ENCODE measurements at places on chromosomes 7 and 10. TPM values are rescaled to one million over a fixed set of nuclear protein-coding genes. Genes with fewer than 3 reads are reported as not detected.
A peak's percentile ranks its signal among the peaks of the same experiment; 100 is the strongest.

SPDYE16 gene
- 7.3 TPM for polyA plus RNA-seq

GRCh38 chr7:55107946-55108345 lies 89.1 kb downstream of the EGFR start:
- no peak for DNase-seq

DNA sequence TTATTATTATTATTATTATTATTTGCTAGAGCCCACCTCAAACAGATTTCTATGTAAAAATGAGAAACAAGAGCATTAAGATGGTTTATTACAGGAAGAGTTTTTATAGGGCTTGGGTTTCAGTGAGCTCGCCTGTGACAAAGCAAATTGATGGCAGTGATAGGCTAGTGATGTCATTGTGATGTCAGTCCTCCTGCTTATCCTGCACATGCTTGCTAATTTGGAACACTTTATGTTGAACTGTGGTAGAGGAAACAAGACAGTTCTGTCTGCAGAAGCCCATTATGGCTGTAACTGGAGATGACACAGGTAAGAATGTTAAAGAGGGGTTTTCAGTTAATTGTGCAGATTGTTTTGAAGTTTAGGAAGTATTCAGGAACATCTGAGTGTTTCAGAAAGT lies 68.3 kb downstream of the CREM start:
- DNase-seq = peak; percentile 38

GRCh38 chr10:30765022-30765615 lies 135.6 kb upstream of the LYZL2 start:
- DNase-seq = no peak

ZDHHC6 gene
- 29.8 TPM for polyA plus RNA-seq

OR2A7 gene
- polyA plus RNA-seq = 1.2 TPM

- no peak for DNase-seq
Measured at GRCh38 chr7:77182261-77182660, 17.4 kb downstream of the FGL2 start.

DNA sequence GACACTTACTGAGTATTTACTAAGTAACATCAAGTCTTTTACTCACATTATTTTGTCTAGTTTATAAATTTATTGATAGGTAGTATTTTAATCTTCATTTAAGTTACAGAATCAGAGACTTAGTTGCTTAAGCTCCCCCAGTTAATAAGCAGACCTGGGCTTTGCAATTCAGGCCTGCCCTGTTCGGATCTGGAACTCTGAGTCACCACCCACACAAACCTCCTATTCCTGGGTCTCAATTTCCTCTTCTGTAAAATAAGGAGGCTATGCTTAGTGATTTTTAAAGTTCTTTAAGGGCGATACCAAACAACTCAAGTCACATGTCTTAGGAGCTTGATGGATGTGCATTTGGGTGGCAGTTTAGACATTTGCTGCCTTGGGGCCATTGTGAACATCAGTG lies 3.5 kb upstream of the MGAM start:
- no peak for DNase-seq

TMEM140 gene
- polyA plus RNA-seq = 11.7 TPM

GRCh38 chr7:148783801-148784527 lies 85.3 kb downstream of the CUL1 start:
- DNase-seq = no peak

DNA sequence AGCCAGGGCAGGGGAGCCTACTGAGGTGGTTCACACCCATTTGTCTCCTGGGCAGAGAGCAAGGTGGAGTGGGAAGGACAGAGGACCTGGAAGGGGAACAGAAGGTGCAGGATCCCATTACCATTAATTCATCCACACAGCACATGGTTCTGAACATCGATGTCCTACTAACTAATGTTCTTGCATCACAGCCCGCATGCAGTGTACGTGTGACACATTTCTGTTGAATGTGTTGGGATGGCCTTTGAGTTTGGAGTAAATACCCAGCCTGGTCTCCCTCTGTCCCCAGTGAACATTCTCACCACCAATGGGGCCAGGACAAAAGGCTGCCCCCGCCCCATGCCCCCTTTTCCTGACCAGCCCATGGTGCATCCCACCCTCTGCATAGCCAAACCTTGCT lies 46.3 kb downstream of the FAM241B start:
- DNase-seq = no peak

- DNase-seq = no peak
Measured at GRCh38 chr10:70761031-70761601, 24.1 kb downstream of the TBATA start.

- DNase-seq = peak; percentile 62
Measured at GRCh38 chr7:105015390-105015965, 1.5 kb downstream of the KMT2E start.

Data from muscle of arm (tissue), 14 donors.